ENCODE measurements at places on chromosomes 3 and 15.

DNA sequence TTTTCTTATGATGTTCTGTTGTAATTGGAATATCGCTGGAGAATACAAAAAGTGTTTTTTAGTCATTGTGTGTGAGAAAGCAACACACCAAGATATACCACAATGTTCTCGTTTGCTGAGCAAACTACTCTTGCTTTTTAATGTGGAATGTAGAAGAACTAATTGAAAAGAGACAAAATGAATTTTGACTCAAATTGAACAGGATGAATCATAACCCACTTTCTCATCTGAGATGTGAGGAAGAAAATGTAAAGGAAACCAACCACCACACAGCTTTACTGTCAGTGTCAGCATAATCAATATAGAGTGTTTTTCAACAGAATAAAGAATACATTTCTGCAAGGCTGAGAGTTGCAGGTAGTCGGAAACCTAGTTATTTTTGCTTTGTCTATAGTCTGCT, 448.8 kb upstream of the TPRG1 start:
- no peak for DNase-seq

GRCh38 chr3:53768478-53769459, 77.5 kb downstream of the CHDH start:
- DNase-seq, result no peak

GRCh38 chr3:136950623-136951022, 7.2 kb upstream of the IL20RB start:
- DNase-seq, result no peak

DNA sequence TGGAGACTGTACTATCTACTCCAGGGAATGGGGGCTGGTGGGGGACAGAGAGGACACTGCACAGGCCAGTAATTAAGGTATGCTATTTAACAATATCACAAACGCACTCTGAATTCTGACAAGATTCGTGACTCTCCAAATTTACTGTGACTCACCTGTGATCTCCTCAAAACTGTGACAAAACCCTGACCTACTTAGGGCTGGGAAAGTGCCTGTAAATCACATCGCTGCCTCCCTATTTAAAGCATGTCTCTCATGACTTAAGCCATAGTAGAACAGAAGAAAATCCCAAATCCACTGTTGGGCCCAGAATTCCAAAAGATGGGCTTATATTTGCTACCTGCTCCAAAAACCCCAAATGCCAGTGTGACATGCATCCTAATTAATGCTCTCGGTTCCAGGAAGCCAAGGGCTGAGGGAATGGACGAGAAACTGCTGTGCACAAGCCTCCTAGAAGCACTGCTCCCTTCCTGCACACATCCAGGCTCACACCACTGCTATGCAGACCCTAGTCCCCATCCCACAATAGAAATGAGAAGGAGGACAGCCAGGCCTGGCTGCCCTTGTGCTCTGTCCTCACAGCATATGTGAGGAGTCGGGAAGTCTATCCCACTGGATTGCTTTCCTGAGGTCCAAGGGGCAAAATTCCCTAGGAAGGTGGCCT, 187.7 kb upstream of the CHRNA7 start:
- peak; percentile 30 for DNase-seq

DNA sequence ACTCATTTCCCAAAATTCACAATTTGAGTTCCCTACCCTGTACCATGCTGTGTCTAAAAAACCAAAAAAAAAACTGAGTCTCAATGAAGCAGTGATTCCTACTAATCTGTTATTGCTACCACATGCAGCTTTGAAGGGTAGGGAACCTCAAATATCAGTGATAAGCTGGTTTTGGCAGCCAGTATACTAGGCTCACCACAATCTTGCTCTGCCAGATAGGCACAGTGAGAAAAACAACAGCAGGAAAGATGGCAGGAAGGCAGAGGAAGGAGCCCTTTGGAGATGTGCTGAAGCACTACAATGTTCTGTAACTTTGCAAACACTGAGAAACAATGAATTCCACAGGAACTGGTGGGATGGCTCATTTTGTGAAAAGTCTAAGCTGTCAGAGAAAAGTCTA, 96.9 kb upstream of the UBP1 start:
- no peak for DNase-seq
